ENCODE measurements at places on chromosomes 4 and X. TPM values are rescaled to one million over a fixed set of nuclear protein-coding genes. Genes with fewer than 3 reads are reported as not detected.

- no peak for DNase-seq
Observed at GRCh38 chr4:108024085-108024877, 34.6 kb downstream of the HADH start.

GRCh38 chr4:138113819-138114400 lies 128.2 kb downstream of the SLC7A11 start:
- DNase-seq, result no peak

The P2RY4 gene
- polyA plus RNA-seq, result 0.47 TPM

The TMPRSS11F gene
- 0.08 TPM for polyA plus RNA-seq

The SPACA5 gene
- polyA plus RNA-seq, result 0.22 TPM

Measured in renal cortex interstitium (tissue), 15 donors.